ENCODE measurements at places on chromosomes 7 and 10.

DNA sequence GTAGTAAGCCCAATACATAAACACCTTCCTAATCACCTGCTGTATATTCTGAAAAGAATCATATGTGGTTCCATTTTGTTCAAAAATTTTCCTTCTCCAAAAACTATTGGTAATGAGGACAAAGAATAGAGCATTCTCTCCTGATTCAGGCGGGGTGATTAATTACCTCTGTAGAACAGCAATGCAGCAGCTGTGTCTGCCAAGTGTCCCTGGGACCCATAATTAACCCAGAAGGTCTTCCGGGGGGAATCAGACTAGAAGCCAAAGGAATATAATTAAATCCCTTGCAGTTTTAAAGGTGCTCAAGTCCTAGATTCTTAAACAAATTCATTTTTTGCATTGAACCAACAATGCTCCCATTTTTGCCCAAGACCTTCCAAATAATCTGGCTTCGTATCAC is 60.3 kb upstream of the ABLIM1 start:
- no peak for DNase-seq

GRCh38 chr7:44105832-44106231 is 1.7 kb downstream of the AEBP1 start:
- no peak for DNase-seq

DNA sequence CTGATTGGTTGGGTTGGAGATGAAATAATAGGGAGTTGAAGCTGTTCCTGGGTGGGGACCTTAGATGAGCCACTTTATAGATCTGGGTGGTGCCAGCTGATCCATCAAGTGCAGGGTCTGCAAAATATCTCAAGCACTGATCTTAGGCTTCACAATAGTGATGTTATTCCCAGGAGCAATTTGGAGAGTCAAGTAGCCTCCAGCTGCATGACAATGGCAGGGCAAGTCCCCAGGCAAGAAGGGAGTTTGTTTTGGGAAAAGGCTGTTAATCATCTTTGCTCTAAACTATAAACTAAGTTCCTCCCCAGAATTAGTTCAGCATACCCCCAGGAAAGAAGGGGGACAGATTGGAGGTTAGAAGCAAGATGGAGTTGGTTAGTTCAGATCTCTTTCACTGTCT is 47.7 kb upstream of the WAPL start:
- DNase-seq = no peak

DNA sequence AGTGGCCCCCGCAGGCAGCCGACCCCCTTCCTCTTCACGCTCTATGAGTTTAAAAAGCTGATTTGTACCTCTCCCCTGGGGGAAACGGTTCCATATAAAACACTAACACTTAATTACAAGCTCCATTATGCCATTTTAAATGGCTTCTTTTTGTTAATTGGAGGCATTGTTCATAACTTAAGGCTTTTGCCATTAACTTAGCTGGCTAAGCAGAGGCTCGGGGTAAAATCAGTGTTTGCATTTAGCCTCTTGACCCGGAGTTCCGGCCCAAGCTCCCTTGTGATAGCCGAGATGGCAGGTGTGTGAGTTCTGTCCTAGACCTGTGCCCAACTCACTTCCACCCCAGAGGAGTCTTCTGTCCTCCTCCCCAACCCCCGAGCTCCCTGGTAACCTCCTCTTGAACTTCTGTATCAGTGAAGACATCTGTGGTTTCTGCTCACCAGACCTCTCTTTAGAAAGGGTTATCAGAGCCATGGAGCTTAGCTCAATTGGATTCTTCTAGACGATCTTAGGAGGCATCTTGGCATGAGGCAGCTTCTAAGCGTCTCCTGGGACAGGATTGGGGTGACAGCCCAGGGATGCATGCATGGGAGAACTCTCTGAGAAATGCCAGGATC is 34.2 kb upstream of the SH2B2 start:
- no peak for DNase-seq

GRCh38 chr7:139367438-139368155 is 7.9 kb downstream of the LUC7L2 start:
- no peak for DNase-seq

DNA sequence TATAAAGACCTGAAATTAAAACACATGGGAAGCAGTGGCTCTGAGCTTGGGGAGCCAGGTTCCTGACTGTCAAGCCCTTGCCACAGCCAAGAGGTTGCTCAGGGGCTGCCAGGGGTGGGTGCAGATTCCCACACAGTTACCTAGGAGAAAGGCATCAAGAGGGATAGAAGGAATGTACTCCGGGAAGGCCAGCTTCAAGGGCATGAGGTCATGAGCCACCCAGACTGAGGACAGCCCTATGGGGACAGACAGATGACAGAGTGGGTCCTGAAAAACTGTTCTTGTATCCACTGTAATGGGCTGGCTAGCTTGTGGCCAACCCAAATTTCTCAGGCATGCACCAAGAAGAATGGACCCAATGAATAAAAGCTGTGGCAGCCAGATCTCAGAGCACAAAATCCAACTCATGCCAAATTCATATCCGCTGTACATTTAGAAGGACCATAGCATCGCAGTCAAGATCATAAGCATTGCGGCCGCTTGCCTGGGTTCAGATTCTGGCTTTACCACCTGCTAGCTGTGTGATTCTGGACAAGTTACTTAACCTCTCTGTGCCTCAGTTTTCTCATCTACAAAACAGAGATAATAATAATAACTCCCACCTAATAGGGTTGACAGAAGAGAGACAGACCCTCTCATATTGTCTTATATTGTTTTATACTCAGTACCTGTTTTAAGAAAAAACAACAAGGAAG is 44.9 kb upstream of the KCNMA1 start:
- DNase-seq = no peak

DNA sequence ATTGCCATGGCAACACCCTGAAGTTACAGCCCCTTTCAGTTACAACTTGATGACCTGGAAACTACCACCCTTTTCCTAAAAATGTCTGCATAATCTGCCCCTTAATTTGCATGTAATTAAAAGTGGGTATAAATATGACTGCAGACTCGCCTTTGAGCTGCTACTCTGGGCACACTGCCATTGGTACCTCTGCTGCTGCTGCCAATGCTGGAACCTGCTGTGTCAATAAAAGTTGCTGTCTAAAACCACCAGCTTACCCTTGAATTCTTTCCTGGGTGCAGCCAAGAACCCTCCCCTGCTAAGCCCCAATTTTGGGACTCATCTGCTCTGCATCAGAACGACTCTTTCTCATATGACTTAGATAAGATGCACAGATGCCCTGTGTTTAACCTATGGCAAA is 10.2 kb upstream of the FRA10AC1 start:
- no peak for DNase-seq

GRCh38 chr7:45259227-45259596 is 101.6 kb downstream of the RAMP3 start:
- no peak for DNase-seq

- no peak for DNase-seq
These were observed 146.3 kb downstream of the MALRD1 start for GRCh38 chr10:19194866-19195265.

DNA sequence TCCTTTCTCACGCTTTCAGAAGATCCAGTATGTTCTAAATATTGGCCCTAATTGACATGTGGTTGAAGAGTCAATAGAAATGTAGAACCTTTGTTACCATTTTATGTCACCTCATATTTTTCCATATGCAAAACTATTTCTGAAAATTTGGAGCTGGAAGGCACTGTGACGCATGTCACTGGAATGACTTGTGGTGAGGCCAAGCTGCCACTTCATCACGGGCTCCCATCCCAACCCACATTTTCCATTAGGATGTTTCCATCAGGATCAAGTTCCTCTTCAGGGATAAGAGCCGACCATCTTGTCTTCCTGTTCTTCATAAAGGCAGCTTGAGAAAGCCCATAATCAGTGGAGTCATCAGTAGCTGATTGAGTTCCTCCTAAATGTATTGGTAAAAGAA is 1241.7 kb downstream of the GATA3 start:
- DNase-seq = no peak

GRCh38 chr10:85927952-85928665 is 438.5 kb downstream of the GRID1 start:
- no peak for DNase-seq

DNA sequence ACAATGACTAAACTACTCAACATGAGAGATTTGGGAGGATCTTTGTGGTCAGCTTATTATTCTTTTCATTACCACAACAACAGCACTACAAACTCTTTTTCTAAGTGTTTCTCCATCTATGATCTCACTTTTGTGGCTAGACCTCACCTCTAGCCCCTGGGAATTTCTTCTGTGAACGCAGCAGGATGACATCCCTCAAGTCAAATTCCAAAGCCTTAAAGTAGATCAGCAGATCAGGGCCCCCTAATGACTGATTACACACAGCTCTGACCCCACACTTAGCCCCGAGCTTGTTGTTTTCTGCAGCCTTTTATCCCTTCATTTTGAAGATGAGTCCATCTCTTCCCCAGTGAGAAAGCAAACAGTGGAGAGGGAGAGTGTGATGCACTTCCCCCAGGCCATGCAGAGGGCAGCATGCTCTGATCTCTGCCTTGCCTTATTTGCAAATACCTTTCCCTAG is 27.3 kb downstream of the TFAM start:
- no peak for DNase-seq

DNA sequence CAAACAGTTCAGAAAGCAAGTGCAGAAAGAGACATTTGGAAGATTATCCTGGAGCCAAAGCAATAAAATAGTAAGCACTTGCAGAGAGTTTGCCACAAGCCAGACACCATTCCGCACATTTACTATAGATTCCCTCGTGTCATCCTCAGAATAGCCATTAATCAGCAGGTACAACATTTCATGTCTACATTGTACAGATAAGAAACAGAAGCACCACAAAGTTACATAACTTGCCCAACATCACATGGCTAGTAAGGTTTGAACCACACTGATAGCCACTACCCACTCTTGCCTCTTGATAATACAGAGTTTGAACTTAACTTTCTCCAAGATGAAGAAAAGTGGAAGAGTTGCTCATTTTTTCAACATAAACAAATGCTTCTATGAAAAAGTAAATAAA is 40.6 kb upstream of the GHITM start:
- DNase-seq = no peak

DNA sequence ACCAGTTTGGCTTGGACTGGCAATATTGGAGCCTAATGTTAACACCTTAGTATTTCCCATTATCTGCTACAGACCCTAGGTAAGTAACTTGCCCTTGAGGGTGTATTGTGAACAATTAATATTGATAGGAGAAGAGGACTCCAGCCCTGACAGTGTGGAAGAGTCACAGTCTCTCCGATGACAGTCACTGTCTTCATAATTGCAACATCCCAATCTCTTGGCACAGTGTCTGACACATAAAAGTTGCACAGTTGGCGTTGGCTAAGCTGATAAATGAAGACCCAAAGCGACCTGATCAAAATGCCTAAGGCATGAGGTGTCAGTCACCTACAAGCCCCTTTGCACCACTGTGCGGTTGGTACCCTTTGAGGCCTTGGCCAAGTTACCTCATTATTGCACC is 154.7 kb upstream of the AOAH start:
- DNase-seq = no peak

- DNase-seq = no peak
These were observed 243.3 kb upstream of the RNF32 start for GRCh38 chr7:156397249-156397648.

DNA sequence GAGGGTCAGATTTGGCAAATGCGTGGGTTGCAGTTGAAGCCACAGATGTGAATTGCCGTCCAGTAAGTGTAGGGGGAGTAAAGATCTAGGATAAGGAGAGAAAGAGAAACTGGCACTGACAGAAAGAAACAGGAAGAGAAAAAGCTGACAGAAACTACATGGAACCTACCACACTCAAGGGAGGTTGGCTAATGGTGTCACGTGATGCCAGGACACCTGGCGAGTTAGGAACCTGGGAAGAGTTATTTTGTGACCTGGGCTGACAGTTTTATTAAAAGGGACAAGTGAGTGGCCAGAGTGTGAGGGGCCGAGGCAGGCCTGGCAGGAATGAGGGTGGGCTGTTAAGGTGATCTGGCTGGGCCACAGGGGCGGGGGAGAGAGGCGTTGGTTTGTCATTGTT is 188.7 kb downstream of the ADARB2 start:
- DNase-seq = no peak

GRCh38 chr7:37109016-37109683 is 339.5 kb downstream of the ELMO1 start:
- no peak for DNase-seq

- DNase-seq = peak; percentile 90
These were observed 77.8 kb upstream of the LRRC17 start for GRCh38 chr7:102834999-102835398.

DNA sequence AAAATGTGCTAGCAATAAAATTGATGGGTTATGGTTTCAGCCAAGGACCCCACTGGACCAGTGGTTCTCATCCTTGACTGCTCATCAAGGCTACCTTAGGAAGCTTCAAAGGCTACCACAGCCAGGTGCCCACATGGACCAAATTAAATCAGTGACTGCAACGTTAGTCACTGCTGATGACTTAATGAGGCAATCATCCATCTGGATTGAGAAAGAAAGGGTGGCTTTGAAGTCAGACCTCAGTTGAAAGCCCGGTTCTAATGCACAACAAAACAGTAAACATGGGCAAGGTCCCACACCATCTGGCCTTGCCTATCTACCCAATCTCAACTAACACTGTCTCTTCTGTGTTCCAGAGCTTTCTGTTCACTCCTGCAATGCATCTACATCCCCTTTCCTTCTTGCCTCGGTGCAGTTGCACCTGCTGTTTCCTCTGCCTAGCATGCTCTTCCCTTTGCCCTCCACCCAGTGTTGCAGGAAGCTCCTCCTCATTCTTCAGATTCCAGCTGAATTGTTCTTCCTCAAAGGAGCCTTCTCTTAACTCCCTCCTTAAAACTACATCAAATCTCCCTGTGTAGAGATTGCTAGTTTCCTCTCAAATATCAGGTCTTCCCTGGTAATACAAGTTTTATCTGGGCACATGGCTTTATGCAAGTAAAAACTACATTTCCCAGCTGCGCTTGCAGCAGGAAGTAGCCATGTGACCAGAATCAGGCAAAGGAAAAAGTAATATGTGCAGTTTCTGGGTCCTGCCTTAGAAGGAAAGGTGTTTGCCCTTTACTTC is 10.3 kb upstream of the KCNK18 start:
- no peak for DNase-seq

GRCh38 chr10:99917963-99918825 is 91.6 kb downstream of the DNMBP start:
- no peak for DNase-seq

GRCh38 chr10:69842882-69843281 is 41.2 kb downstream of the COL13A1 start:
- DNase-seq = no peak

DNA sequence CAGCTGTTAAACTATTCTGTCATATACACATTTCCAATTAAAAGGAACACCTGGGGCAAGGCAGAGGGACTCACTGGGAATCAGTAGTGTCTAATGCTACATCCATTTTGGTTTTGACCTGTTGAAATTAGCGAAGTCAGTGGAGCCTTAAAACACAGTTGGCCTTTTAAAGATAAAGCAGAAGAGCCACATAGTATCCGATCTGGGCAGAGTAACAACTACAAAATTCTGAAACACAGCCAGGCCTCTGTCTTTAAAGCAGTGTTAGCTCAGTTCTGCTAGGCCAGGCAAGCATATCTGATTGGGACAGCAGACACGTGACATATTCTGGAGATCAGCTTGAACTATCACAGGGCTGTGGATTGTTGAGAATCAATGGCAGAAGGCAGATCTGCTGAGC is 117.5 kb upstream of the WNT16 start:
- no peak for DNase-seq

- no peak for DNase-seq
These were observed 59.5 kb upstream of the CAV2 start for GRCh38 chr7:116439841-116440549.

Measured in activated CD4-positive, alpha-beta T cell treated with anti-CD3 and anti-CD28 coated beads, Interleukin-2, Interleukin-4, amounts not matched to agents 100 ng/mL and 50 ng/mL, durations not matched to agents 16 hours and 8 hours (primary cell).